Caco-2 (cell line): ENCODE measurements at places on chromosomes 7 and 10. TPM values are rescaled to one million over a fixed set of nuclear protein-coding genes. Genes with fewer than 3 reads are reported as not detected.

DNA sequence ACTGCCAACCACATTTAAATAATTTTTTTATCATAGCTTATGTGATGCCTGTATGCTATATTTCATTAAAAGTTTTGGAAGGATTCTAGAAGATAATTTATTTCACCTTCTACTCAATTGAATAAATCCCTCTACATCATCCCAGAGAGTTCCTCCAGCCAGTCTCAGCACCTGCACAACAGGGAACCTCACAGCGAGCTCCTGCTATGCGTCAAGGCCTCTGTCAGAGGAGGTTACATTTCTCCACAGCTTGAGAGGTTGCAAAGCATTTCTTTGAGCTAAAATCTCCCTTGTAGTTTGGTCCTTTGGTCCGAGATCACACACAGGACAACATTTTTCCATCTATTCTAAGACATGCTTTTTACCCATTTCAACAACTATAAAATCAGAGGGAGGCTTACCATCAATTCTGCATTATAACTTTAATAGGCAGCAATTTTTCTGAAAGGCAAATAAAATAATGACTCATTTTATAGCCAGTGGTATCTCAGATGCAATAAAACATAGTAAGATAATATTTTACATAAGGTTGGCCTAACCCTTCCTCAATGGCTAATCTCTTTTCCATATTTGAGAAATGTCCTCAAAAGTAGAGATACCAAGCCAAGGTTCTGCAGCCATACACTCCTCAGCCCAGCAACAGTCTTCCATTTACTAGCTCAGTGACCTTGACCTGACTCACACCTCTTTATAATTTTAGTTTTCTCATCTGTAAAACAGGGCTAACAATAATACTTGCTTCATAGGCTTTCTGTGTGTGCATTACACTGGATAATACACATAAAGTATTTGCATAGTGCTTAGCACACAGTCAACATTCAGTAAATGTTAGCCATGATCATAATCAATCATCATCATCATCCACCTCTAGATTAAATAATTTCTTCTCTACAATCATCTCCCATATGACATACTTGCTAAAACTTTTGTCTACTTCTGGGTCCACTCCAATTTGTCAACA lies 68.8 kb downstream of the DOCK4 start:
- H3K4me3 ChIP-seq, result no peak overlapping the region
- H3K27me3 ChIP-seq, result no peaks in the 10 kb centered on the region
- H3K4me1 ChIP-seq, result no peaks in the 10 kb centered on the region
- H3K27ac ChIP-seq, result no peak overlapping the region

- H3K4me3 ChIP-seq, result no peak overlapping the region
- H3K27me3 ChIP-seq, result no peaks in the 10 kb centered on the region
- peak; percentile 8 for DNase-seq
- H3K27ac ChIP-seq, result peak overlapping the region; percentile 13
Observed at GRCh38 chr7:7765422-7765821, 47.0 kb upstream of the RPA3 start.

DNA sequence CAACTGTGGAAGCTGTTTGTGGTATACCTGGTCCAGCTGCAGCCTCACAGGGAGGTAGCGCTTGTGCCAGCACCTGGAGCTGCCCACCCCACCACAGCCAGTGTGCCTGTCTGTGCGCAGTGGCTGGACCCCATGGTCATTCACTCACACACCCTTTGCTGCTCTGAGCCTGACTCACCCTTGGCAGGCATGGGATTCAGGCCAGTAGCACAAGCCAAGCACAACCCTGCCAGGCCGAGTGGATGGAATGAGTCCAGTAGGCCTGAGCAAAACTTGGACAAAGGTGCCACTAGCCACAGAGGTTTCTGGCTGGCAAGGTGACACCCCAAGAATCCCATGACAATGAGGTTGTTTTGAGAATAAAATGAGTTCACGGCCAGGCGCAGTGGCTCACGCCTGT lies 19.0 kb downstream of the RBM48 start:
- H3K27ac ChIP-seq, result no peak overlapping the region
- no peaks in the 10 kb centered on the region for H3K36me3 ChIP-seq
- no peaks in the 10 kb centered on the region for H3K4me1 ChIP-seq
- no peak for DNase-seq

DNA sequence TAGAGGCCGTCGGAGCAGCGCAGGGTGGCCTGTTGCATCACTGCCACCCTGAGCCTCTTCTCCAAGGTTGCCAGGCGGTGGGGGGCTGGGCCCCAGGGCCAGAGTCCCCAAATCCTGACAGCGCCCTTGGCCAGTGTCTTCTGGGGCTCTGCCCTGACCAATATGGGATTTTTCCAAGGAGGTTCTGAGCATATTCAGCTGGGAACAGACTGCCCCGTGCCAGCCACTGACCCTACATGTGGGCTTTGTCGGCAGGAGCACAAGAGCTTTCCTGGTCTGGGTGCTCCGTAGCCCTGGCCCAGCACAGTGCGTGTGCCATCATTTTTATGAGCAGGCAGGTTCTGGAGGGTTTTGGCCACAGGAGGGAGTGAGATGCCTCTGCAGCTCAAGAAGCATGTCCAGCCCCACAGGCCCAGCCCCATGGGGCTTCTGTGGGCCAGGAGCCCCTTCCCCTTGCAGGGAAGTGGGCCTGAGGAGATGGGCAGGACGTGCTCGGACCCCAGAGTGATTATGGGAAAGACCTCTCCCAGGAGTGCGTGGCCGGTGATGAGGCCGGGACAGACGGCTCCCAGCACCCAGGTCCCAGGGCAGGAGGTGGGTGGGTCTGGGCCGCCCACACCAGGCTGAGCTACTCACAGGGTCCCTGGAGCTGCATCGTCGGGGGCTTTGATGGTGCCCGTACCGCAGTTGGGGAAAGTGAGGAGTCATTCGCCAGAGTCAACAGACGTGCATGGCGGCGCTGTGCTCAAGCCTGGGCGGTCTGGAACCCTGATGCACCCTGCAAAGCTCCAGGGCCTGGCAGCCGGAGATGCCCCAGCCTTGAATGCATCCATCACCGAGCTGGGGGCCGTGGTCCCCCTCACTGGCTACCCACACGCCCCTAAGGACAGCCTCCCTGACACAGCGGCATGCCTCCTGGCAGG lies 66.6 kb downstream of the PWWP2B start:
- no peak overlapping the region for H3K27ac ChIP-seq
- DNase-seq, result no peak
- H3K4me1 ChIP-seq, result peaks cover 15% of the 10 kb centered on the region
- no peaks in the 10 kb centered on the region for H3K36me3 ChIP-seq
- no peaks in the 10 kb centered on the region for H3K27me3 ChIP-seq
- no peak overlapping the region for H3K4me3 ChIP-seq

DNA sequence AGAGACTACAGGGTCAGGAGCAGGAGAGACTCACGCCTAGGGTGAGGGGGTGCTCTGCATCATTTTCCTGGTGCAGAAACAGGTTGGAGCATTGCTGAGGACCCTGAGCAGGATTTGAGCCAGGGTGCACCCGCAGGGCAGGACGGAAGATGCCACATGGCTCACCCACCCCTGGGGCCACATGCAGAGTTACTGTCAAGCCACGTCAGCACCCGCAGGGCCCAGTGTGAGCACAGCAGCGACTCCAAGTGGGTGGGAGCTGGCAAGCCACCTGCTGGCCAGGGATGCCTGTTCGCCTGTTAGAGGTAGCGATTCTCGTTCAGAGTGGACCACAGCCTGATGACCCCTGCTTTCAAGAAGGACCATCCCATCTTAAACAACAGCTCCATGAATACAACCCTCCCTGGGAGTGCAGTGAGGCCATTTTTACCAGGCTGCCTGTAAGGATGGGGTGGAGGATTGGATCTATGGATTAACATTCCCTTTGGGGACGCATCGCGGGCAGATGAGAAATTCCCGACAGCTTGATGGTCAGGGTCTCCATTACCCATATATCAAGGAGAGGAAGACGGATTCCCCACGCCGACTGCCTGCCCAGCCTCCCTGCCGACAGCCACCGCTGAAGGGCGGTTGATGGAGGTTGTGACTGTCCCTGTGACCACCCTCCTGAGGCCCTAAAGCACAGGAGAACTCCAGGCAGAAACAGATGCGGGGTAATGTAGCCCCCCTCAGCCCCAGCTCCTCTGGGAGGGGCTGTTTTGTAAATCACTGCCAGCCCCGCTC lies 101.1 kb upstream of the RET start:
- H3K4me3 ChIP-seq, result no peak overlapping the region
- H3K4me1 ChIP-seq, result no peaks in the 10 kb centered on the region
- peak; percentile 50 for DNase-seq
- no peaks in the 10 kb centered on the region for H3K36me3 ChIP-seq

DNA sequence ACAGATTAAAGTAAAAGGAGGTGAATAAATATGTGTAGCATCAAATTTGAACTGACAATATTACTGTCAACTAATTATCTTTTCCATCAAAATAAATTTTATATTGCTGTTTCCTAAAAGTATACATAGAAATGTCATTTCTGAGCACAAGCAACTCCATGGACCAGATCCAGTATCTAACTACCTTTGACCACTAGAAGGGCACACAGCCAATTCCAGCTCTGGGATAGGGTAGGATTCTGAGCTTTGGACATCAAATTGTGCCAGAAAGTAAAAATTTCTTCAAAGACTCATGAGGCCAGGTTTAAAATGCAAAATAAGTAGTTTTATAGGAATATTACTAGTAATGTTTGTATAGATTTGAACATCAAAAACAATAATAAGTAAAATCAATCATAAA lies 29.7 kb downstream of the AKR1C3 start:
- H3K27ac ChIP-seq, result no peak overlapping the region
- no peaks in the 10 kb centered on the region for H3K27me3 ChIP-seq
- no peaks in the 10 kb centered on the region for H3K36me3 ChIP-seq
- H3K4me3 ChIP-seq, result no peak overlapping the region
- DNase-seq, result no peak
- no peaks in the 10 kb centered on the region for H3K4me1 ChIP-seq

- H3K36me3 ChIP-seq, result no peaks in the 10 kb centered on the region
- H3K27me3 ChIP-seq, result no peaks in the 10 kb centered on the region
- no peaks in the 10 kb centered on the region for H3K4me1 ChIP-seq
- no peak overlapping the region for H3K4me3 ChIP-seq
- peak overlapping the region; percentile 28 for H3K27ac ChIP-seq
Observed at GRCh38 chr7:131827421-131827820, 271.0 kb upstream of the PODXL start.

GRCh38 chr7:111262293-111263116 lies 171.6 kb downstream of the LRRN3 start:
- H3K4me3 ChIP-seq, result no peak overlapping the region
- H3K27me3 ChIP-seq, result no peaks in the 10 kb centered on the region
- no peak overlapping the region for H3K27ac ChIP-seq
- peaks cover 6% of the 10 kb centered on the region; the same call in 1 of the 2 replicates for H3K4me1 ChIP-seq
- DNase-seq, result no peak

GRCh38 chr10:21369697-21370096 lies 155.8 kb downstream of the SKIDA1 start:
- no peak overlapping the region for H3K4me3 ChIP-seq
- no peaks in the 10 kb centered on the region for H3K27me3 ChIP-seq
- H3K36me3 ChIP-seq, result no peaks in the 10 kb centered on the region
- H3K27ac ChIP-seq, result peak overlapping the region; percentile 89
- peaks cover 57% of the 10 kb centered on the region for H3K4me1 ChIP-seq

DNA sequence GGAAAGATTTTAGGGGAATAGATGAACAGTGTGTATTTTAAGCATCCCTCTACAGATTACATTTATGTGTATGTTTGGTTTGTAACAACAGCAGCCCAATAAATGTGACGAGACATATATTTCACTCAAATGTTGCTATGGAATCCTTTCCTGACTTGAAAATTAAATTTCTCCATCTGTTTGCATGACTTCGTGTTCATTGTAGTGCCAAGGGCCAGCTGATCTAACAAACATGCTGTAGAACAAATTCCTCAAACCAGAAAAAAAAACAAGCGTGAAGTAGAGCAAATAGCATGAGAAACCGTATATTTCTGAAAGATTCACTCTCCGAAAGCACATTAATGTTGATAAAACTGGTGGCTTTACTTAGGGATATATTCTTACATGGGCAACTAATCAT lies 87.8 kb downstream of the NRCAM start:
- no peaks in the 10 kb centered on the region for H3K36me3 ChIP-seq
- no peaks in the 10 kb centered on the region for H3K27me3 ChIP-seq
- no peak overlapping the region for H3K4me3 ChIP-seq
- DNase-seq, result no peak

- no peak overlapping the region for H3K4me3 ChIP-seq
- DNase-seq, result no peak
- H3K36me3 ChIP-seq, result no peaks in the 10 kb centered on the region
- H3K27me3 ChIP-seq, result no peaks in the 10 kb centered on the region
Observed at GRCh38 chr7:130278860-130279259, 12.2 kb downstream of the CPA2 start.

DNA sequence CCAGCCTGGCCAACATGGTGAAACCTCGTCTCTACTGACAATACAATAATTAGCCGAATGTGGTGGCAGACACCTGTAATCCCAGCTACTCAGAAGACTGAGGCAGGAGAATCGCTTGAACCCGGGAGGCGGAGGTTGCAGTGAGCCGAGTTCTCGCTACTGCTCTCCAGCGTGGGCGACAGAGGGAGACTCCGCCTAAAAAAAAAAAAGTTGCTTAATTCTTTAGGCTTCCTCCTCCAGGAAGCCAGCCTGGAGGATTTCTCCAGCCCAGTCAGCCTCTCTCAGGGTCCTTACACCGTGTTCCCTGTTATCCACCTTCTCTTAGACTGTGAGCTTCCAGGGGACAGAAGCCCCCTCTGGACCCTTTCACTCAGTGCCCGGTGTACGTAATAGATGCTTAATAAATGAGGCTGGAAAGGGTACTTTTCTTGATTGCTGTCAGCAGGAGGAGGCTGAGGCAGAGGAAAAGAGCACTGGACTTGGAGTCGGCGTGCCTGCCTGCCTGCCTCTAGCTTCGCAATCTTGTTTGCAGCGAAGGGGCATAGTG lies 16.4 kb upstream of the NODAL start:
- H3K4me3 ChIP-seq, result no peak overlapping the region
- no peaks in the 10 kb centered on the region for H3K27me3 ChIP-seq
- H3K27ac ChIP-seq, result no peak overlapping the region
- no peaks in the 10 kb centered on the region for H3K36me3 ChIP-seq
- H3K4me1 ChIP-seq, result peaks cover 14% of the 10 kb centered on the region
- DNase-seq, result no peak

GRCh38 chr7:18623389-18623788 lies 127.8 kb downstream of the HDAC9 start:
- no peak overlapping the region for H3K4me3 ChIP-seq
- no peaks in the 10 kb centered on the region for H3K27me3 ChIP-seq
- no peak overlapping the region for H3K27ac ChIP-seq
- no peaks in the 10 kb centered on the region for H3K36me3 ChIP-seq
- H3K4me1 ChIP-seq, result no peaks in the 10 kb centered on the region

- H3K27me3 ChIP-seq, result no peaks in the 10 kb centered on the region
- no peak overlapping the region for H3K27ac ChIP-seq
- H3K4me3 ChIP-seq, result no peak overlapping the region
- H3K4me1 ChIP-seq, result peaks cover 20% of the 10 kb centered on the region
- no peaks in the 10 kb centered on the region for H3K36me3 ChIP-seq
- no peak for DNase-seq
Observed at GRCh38 chr10:34187201-34187600, 627.9 kb downstream of the PARD3 start.

- H3K4me1 ChIP-seq, result no peaks in the 10 kb centered on the region
- H3K27ac ChIP-seq, result no peak overlapping the region
Observed at GRCh38 chr7:93736668-93737369, 153.7 kb downstream of the TFPI2 start.

PMS2 gene
- 22.6 TPM in 2 replicates for total RNA-seq

DKK1 gene
- 1,709 and 1,866 TPM in 2 replicates for total RNA-seq

ALOX5 gene
- total RNA-seq, result not detected in 2 replicates

SAMD9 gene
- total RNA-seq, result 0.32 and 0.64 TPM in 2 replicates

GPR15LG gene
- not detected in 2 replicates for total RNA-seq
